ENCODE measurements at places on chromosomes 5 and 9. TPM values are rescaled to one million over a fixed set of nuclear protein-coding genes. Genes with fewer than 3 reads are reported as not detected.

The SOHLH1 gene
- not detected for total RNA-seq

The SH3PXD2B gene
- total RNA-seq = 8.2 TPM

The DBH gene
- not detected for total RNA-seq

The SIT1 gene
- not detected for total RNA-seq

The POLR3G gene
- total RNA-seq = 15.6 TPM

The C9orf50 gene
- total RNA-seq = not detected

The PRDM9 gene
- not detected for total RNA-seq

The HTR1A gene
- total RNA-seq = not detected

The RNF38 gene
- total RNA-seq = 8.8 TPM

The IFNA13 gene
- total RNA-seq = not detected

The CAPSL gene
- total RNA-seq = not detected

The PCDHGA11 gene
- total RNA-seq = 5.4 TPM

The TAF11L10 gene
- total RNA-seq = not detected

The FGF18 gene
- total RNA-seq = not detected

The TAS2R1 gene
- total RNA-seq = not detected

The CRHBP gene
- not detected for total RNA-seq

The SPATA24 gene
- 4.4 TPM for total RNA-seq

The EDIL3 gene
- total RNA-seq = 101 TPM

The ALDOB gene
- total RNA-seq = not detected

The PCDHGA6 gene
- total RNA-seq = 4.2 TPM

The PCDHB2 gene
- 0.36 TPM for total RNA-seq

The FNIP1 gene
- 34.1 TPM for total RNA-seq

The PCDHB9 gene
- total RNA-seq = 0.18 TPM

The TSC1 gene
- total RNA-seq = 44.2 TPM

The TLE1 gene
- total RNA-seq = 40.3 TPM

The ST8SIA4 gene
- 0.18 TPM for total RNA-seq

The DBN1 gene
- total RNA-seq = 122 TPM

The IFNA17 gene
- total RNA-seq = not detected

The AGXT2 gene
- total RNA-seq = not detected

The BTNL3 gene
- total RNA-seq = not detected

The NCBP1 gene
- 46.4 TPM for total RNA-seq

The ZNF474 gene
- 0.56 TPM for total RNA-seq

The CBY3 gene
- total RNA-seq = 0.18 TPM

The HMMR gene
- 24.6 TPM for total RNA-seq

The MZB1 gene
- not detected for total RNA-seq

Data from IMR-90 (cell line).